Ammon's horn (tissue), 1 donor: ENCODE measurements at places on chromosomes 4 and X.
A peak's percentile ranks its signal among the peaks of the same experiment; 100 is the strongest.

DNA sequence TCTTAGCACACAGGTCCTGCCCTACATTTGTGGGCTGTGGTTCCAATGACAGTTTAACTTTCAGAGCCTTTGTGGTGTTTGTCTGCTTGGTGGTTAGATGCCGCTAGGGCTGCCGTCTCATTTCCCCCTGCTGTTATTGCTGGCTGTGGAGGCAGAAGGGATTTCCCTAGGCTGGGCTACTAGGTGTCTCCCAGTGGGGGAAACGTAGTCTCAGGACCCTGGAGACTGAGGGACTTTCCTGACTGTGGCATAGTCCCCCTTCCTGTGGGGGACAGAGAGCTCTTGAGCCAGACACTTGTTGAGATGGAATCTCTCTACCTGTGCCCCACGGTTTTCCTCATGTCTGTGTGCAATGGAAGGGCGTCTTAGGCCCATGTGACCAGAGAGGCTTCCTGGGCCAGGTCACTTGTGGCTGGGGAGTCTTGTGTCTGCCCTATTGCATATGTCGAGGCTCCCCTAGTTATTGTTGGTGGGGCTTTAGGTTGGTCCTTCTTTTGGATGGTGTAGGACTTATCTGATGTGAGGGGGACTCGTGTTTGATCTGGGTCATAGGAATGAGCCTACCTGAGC lies 68.2 kb downstream of the ARHGAP10 start:
- no peak for DNase-seq

DNA sequence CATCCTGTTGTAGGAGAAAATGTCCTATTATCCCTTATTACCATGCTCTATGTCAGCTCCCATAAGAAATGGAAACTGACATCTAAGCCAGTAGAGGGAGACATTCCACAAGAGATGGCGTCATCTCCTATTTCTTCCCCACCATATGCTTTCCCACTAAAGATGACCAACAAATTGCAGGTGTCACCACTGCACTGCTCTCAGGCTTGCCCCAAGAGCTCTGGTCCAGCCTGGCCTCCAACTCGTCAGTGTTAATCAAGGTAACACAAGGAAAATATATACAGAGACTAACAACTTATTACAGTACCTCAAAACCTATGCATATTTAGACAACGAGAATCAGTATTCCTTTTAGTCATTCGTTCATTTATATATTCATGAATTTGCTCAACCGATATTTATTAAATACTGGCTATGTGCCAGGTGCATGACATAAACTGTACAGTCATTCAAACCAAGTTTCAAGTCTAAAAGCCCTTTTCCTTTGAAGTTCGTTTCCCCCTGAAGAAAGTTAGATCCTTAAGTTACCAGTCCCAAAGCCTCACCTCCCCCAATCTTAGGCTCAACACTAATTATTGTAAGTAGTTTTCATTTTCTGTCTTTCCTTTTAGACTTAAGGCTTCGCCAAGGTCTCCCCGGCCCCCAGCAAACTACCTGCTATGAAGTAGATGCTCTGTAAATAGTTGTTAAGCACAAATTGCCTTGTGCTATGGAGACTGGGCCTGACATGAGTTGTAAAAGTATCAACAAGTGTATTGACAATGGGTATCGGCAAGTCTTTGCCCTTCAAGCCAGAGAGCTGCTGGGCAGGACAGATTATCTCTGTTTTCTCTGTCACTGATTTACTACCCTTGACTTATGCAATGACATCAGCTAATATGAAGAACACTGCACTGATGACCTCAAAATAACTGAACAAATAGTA lies 3.1 kb upstream of the FGB start:
- DNase-seq = peak; percentile 36

GRCh38 chr4:147794787-147795413 lies 63.0 kb downstream of the ARHGAP10 start:
- no peak for DNase-seq

DNA sequence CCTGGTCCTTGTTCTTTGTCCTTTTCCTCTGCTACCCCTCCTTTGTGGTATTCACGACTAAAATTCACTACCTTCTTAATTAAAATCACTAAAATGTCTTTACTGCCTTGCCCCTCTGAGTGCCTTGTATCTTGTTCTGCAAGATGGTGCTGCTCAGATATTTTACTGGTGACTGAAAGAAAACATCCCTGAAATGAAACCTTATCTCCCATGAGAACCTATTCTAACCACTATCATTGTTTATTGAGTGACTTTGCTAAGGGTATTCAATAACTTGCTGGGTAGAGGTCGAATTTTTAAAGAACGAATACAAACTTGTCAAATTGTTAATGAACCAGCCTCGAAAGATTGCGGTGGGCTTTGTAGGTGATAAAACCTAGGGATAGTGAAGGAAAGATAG lies 52.8 kb downstream of the SPRY1 start:
- no peak for DNase-seq

DNA sequence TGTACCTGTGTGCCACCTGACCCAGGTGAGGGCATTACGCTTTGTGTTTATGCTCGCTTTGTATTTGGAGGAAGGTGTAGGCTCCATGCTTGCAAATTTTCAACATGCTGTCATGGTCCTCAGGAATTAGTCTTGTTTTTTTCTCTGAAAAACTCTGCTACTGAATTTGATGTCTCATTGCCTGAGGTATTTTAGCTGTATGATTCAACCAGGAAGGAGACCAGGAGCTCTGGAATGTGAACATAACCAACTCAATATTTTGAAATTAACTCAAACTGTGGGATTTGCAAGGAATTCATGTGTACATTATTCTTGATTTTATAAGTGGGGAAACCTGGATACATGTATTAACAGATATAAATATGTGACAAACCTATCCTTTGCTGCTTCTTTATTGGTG lies 134.1 kb downstream of the SLC4A4 start:
- no peak for DNase-seq

DNA sequence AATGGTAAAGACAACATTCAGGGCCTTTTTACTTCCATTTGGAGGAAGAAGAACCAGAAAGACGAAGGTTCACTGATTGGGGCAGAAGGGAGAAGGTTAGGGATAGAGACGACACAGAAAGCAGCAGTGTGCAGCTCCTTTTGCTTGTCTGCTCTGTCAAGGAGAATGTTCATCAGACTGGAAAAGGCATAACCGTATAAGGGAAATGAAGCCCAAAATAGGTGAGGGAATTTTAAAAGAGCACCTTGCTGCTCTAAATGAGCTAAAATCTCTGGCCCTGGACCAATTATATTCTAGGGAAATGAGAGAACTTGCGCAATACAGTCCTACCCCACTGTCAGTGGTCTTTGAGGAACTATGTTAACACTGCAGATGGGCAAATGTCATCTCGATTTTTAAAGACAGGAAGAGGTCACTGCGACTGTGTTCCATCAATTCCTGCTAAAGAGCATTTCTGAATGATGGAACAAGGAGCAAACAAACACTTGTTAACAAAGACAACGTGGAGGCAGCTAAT lies 909.8 kb upstream of the FTHL17 start:
- DNase-seq = peak; percentile 1

DNA sequence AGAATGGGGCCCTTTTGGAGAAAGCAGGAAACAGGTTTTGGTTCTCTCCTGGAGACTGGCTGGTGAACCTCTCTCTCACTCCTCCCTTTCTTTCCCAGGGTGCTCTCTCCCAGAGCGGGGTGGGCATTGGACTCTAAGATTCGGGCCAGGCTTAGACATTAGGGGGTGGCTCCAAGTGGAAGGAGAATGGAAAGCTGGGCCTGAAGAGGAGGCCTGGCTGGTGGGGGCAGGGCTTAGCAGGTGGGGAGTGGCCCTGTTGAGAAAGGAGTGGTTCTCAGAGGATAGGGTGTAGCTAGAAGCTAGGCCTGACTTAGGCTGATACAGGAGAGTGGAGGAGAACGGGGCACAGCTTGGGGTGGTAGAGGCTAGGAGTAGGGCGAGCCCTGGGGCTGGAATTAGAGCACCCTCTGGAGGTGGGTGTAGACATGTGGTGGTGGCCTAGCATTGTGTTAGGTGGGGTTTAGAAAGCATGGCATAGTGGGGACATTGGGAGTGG lies 5.7 kb downstream of the PLP2 start:
- no peak for DNase-seq

- no peak for DNase-seq
Measured at GRCh38 chrX:155997436-155997835, at the start of gene IL9R. Gene IL9R, plus strand, starts transcription at chrX:155997696. Its CDS starts 64 bp downstream, at chrX:155997760.

DNA sequence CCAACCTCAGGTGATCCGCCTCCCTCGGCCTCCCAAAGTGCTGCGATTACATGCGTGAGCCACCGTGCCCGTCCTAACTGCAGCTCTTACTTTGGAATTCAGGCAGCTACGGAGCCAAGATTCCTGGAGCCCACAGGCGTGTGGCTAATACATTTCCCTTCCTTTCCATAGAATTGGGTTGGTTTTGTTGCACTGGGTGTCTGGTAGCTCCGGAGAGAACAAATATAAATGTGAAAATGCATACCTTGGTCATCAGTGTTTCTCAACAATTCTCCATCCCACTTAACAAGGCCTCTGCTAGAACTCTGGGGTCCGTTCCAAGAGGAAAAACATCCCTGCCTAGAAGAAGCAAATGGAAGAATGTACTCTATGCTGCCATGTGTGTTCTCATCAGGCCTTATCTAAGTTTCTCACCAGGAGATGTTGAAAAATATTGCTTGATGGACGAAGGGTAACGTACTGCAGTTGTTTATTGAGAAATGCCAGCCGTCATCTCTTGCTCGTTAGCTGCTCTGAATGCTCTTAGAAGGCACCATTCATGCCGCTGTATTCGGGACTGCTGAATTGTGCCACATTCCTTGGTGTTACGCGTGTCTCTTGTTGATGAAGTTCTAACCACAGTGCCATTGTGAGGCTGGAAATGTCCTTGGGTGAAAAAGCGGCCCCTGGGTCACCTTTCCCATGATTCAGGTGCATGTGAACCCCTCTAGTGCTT lies 50.5 kb upstream of the CD99 start:
- DNase-seq = no peak

DNA sequence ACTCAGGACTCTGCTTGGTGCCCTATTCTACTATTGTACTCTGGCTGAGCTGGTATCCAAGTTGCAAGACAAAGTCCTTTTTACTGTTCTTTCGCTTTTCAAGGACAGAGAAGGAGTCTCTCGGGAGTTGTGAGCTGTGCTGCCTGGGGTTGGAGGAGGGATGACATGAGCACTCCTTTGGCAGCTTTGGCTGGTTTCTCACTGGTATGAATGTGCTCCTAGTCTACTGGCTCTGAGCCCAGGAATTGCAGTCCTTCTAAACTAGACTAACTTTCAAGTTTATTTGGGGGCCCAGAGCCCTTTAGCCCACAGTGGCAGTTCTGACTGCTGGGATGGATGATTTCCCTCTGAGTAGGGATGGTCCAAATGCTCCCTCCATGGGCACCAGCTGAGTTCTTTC lies 997.1 kb downstream of the RAB28 start:
- DNase-seq = no peak

GRCh38 chrX:32495855-32496254 lies 715.5 kb downstream of the DMD start:
- no peak for DNase-seq

- DNase-seq = no peak
Measured at GRCh38 chrX:50211510-50211909, 6.9 kb downstream of the CCNB3 start.

GRCh38 chrX:111259559-111259958 lies 10.7 kb downstream of the CAPN6 start:
- no peak for DNase-seq

DNA sequence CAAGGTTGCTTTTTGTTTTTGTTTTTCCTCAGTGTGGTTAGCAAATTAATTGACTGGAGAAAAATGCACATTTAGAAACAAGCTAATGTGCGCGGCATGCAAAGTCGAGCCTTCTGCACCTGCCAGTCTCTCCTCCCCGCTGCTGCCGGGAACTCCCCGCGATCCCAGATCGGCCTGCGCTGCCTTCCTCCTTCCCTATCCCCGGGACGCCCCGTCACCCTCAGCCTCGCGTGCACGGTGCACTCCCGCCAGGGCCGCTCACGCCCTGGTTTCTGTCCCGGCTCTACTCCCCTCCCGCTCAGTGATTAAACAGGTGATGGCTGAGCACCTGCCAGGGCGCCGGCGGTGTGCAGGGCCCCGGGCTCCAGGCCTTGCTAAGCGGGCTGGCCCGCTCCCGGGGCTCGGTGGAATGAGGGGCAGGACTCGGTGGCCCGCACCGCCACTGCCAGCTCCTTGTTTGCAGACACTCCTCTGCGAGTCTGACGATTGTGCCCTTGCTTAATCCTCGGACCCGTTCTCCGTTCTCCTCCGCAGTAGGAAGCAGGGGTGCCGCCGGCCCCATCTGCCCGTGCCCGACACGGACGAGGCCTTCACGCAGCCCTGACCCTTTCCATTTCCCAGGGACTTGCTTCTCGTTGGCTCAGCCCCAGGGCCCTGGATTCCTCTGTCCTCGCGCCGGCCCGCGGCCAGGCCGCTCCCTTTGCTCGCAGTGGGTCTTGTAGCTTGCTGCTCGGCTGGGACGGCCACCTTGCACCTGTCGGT lies 143.4 kb downstream of the TRIML1 start:
- no peak for DNase-seq

DNA sequence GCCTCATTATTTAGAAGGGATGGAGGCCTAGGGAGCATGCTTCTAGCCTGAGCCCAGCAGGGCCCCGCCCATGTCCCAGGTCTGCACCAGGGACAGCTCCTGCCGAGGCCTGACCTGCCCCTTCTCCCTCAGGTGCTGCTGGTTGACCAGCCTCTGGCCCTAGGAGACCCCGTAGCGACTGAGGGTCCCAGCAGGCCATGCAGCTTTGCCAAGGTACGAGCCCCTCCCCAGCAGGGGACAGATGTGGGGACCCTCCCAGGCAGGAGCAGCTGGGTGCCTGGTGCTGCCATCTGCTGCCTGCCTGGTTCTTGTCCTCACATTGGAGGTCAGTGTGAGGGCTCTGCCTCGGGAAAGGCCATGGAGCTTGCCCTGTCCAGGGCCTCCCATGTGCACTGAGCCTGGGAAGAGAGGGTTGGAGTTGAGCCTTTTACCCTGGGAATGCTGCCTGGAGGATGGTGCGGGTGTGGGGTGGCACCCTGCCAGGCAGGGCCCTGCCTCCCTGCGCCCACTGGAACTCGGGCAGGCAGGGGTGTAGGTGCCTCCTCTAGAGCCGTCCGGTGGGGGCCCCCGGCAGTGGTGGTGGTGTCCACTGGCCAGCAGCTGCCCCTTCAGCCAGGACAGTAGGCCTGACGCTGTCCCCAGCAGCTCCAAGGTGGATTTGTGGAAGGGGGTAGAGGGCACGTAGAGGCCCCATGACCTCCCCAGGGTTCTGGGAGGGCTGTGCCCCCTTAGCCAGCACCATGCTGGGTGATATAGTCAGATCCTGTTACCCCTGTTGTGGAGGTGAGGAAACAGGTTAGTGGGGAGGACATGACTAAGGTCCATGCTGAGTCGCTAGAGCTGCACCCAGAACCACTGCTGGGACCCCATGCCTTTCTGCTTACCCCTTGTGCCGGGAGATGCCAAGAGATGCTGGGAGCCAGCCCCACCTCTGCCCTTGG lies 2.2 kb upstream of the MSANTD1 start:
- no peak for DNase-seq
